ENCODE measurements at places on chromosomes 11 and 22.

- no peak for DNase-seq
Observed at GRCh38 chr22:28419919-28420318, 259.7 kb downstream of the TTC28 start.

GRCh38 chr22:21642584-21643448 lies 714 bp downstream of the SDF2L1 start:
- peak; percentile 83 for DNase-seq

GRCh38 chr11:122633219-122633829 lies 22.2 kb upstream of the UBASH3B start:
- no peak for DNase-seq

DNA sequence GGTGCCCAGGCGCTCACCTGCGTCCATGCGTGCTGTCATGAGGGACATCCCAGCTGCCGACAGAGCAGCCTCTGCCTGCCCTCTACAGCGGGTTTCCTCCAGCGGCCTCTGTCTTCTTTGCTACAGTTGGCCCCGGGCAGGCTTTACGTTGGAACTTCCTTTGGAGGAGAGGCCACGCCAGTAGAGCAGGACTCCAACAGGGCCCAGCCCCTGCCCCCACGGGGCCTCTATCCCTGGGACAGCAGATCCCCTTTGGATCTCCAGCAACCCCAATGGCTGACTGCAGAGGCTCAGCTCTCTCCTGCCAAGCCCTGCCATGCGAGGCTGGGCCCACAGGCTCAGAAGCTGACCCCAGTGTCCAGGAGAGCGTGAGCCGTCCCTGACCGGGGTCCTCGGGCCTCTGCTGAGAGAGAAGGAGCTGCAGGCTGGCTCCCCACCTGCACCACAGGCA lies 12.1 kb downstream of the TRPM5 start:
- no peak for DNase-seq

GRCh38 chr11:131481971-131482370 lies 111.6 kb downstream of the NTM start:
- no peak for DNase-seq

DNA sequence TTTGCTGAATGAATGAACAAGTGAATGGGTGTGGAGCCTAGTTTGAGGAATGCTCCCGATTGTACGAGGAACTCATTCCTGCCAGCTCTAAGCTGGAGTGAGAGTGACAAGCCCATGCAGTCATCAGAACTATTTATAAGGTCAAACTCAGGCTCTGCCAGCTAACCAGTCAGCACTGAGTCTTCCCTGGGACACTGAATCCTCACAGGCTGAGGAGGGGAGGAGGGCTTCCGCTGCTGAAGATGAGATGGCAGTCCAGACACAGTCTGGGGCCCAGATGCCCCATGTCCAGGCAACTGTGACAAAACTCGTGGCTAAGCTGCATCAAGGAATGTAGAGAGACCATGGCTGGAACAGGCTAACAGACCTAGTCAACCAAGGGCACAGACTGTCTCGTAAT lies 4.0 kb downstream of the LRP4 start:
- DNase-seq: no peak

DNA sequence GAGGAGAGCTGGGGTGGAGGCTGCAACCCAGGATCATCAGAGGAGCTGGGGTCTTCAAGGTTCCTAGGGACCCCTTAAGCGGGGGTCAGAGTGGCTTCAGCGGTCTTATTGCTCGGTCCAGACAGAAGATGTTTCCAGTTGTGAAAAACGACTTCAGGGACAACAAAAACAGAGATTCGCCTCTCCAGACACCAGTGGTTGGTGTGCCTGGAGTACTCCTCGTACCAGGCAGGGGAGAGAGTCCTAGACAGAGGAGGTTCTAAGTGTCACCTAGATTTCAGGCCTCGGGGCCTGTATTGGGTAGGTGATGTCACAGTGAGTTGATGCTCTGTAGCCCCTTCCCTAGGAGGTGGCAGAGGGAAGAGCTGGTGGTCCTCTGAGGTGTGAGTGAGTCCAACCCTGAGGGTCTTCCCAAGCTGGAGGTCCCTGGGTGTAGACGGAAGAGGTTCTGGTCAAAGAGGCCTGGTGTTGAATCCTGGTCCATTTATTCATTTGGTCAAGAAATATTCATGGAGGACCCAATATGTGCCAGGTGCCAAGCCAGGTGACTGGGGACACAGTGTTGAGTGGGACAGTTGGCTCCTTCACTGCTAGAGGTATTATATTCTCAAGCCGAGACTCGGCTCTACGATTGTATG lies 4.4 kb upstream of the IGLL5 start:
- DNase-seq: peak; percentile 36

DNA sequence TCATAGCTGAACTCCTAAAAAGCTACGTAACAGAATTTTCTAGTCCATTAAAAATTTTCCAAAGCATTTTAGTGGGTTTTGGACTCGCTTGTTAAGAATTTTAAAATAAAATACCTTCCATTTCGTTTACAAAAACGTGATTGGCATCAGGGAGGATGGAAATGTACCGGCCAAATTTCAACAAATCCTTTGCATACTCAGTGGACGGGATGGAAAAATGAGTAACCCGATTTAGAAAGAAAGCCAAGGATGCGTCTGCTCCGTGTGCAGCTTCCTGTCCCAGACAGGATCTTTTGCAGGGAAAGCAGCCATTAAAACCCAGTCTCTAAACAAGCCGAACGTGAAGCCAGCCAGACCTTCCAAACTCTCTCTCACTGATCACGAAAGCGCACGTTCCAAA lies 15.6 kb downstream of the TMEM184B start:
- no peak for DNase-seq

Data from activated CD8-positive, alpha-beta memory T cell treated with anti-CD3 and anti-CD28 coated beads, Interleukin-2, amount 50 U/mL, for 48 hours (primary cell).